Endothelial cell (in vitro differentiated cells): ENCODE measurements at places on chromosomes 16 and 17. TPM values are rescaled to one million over a fixed set of nuclear protein-coding genes. Genes with fewer than 3 reads are reported as not detected.

DNA sequence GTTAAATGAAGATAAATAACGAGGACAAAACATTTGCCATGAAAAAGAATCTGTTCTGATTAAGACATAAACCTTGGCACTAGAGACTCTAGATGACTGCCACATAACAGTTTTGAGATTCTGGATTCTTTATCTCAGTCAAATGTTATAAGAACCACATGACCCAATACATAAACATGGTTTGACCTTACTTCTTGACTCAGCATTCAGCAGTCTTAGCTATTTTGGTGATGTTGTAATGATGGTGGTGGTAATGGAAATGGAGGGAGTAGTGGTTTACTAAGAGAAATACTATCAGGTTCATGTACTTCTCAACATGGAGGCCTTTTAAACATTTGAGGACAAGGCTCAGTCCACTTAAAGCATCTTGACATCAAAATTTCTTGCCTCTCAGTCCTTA lies 925.4 kb downstream of the CDH11 start:
- DNase-seq, result no peak

PRDM7 gene
- total RNA-seq, result not detected

- no peak for DNase-seq
These were observed 91.5 kb upstream of the CDH13 start for GRCh38 chr16:82535262-82535661.

DNA sequence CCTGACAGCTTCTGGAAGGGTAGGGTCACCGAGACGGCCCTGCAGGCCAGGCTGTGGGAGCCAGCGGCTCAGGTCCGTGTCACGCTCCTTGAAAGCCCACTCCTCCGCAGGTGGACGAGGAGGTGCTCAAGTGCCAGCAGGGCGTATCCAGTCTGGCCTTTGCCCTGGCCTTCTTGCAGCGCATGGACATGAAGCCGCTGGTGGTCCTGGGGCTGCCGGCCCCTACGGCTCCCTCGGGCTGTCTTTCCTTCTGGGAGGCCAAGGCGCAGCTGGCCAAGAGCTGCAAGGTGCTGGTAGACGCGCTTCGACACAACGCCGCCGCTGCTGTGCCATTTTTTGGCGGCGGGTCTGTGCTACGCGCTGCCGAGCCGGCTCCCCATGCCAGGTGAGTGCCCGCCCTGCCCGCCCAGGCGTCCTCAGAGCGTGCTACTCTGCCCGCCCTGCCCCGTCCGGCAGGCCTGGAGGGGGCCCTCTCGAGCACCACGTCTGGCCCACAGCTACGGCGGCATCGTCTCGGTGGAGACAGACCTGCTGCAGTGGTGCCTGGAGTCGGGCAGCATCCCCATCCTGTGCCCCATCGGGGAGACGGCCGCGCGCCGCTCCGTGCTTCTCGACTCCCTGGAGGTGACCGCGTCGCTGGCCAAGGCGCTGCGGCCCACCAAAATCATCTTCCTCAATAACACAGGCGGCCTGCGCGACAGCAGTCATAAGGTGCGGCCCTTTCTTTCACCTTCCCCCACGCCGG lies 1.3 kb downstream of the NAGS start:
- DNase-seq, result peak; percentile 65

MYH1 gene
- not detected for total RNA-seq

- DNase-seq, result no peak
These were observed 134.8 kb upstream of the IRX6 start for GRCh38 chr16:55189224-55189623.

DNA sequence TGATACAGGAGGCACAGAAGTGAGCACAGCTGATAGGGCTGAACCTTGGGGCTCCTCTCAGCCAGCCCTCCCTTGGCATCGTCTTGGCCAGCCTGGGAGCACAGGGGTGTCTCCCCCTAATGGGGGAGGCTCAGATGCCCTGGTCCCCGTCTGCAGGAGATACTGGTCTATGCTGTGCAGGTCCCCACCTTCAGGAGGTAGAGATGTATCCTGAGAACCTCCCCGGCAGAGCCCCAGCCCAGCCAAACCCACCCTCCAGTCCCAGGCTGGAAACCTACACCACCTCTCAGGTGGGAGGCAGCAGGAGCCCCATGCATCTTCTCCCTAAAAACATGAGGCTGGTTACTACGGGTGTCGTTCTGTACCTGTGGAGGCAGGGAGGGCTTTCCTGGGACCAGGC lies 38.7 kb downstream of the ABCC6 start:
- no peak for DNase-seq

LPO gene
- total RNA-seq, result 0.31 TPM

MT1G gene
- total RNA-seq, result not detected

CRYM gene
- 3.7 TPM for total RNA-seq

DNA sequence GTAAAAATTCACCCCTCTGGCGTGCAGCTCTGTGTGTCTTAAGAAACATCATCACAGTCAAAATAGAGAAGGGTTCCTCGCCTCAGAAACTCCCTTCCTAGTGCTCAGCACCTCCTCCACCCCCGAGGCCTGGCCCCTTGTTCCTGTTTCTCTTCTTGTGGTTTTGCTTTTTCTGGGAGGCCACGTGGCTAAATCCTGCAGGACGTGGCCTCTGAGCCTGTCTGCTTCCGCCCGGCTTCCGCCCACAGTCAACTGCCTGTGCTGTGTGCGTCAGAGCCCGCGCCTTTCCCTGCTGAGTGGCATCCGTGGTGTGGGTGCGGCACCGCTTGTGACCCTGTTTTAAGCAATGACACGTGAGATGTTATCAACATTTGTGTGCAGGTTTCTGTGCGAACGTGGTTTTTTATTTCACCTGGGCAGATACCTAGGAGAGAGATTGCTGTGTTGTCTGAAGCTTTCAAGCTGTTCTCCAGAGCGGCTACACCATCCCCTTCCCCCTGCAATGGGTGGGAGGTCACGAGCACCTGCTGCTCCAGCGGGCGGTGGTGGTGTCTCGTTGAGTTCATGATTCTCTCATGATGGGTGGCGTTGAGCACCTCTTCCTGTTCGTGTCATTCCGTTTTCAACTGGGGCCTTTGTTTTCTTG lies 21.7 kb downstream of the ACSF3 start:
- no peak for DNase-seq

TEX14 gene
- 0.21 TPM for total RNA-seq

- DNase-seq, result no peak
These were observed 466.5 kb upstream of the MAF start for GRCh38 chr16:80066805-80067580.

DNA sequence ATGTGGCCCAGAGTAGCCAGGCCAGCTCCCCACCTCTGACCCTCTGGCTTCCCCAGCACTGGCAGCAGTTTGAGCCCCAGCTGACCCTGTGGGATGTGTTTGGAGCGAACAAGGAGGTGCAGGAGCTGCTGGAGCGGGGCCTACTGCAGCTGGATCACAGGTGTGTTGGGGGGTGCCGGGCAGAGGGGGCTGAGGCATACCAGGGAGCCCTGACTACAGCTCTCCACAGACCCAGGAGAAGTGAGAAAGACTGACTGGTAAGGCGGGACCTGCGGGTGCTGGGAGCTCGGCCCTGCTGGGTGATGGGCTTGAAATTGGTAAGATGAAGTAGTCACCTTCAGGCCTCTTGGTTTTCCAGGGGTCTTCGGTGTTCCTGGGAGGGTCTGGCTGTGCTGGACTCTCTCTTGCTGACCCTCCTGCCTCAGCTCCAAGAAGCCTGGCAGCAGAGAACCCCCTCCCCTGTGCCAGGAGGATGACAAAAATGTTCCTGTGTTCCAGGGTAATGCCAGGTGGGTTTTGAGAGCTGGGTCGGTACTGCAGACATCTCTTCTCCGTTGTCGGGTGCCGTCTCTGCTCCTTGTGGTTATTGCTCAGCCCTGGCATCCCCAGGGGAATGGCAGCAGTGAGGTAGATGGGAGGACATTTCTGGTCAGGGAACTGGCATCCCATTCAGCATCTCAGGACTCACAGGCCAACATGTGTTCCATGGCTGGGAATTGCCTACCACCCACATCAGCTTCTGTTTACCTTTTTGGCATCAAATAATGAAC lies 5.9 kb downstream of the RSAD1 start:
- no peak for DNase-seq

- DNase-seq, result peak; percentile 26
These were observed 29.4 kb downstream of the TANC2 start for GRCh38 chr17:62995377-62995885.

GRCh38 chr17:50044483-50044882 lies 11.4 kb upstream of the ITGA3 start:
- DNase-seq, result no peak
